EH (cell line): ENCODE measurements at places on chromosomes 4 and X.
A peak's percentile ranks its signal among the peaks of the same experiment; 100 is the strongest.

GRCh38 chrX:46820391-46821100 is 16.3 kb upstream of the RP2 start:
- DNase-seq: no peak

- DNase-seq: peak; percentile 58
Observed at GRCh38 chr4:72860766-72861165, 208.8 kb downstream of the COX18 start.

- DNase-seq: peak; percentile 1
Observed at GRCh38 chr4:18932730-18933339, 911.3 kb upstream of the LCORL start.

GRCh38 chr4:154332681-154333421 is 158.7 kb downstream of the DCHS2 start:
- DNase-seq: no peak

DNA sequence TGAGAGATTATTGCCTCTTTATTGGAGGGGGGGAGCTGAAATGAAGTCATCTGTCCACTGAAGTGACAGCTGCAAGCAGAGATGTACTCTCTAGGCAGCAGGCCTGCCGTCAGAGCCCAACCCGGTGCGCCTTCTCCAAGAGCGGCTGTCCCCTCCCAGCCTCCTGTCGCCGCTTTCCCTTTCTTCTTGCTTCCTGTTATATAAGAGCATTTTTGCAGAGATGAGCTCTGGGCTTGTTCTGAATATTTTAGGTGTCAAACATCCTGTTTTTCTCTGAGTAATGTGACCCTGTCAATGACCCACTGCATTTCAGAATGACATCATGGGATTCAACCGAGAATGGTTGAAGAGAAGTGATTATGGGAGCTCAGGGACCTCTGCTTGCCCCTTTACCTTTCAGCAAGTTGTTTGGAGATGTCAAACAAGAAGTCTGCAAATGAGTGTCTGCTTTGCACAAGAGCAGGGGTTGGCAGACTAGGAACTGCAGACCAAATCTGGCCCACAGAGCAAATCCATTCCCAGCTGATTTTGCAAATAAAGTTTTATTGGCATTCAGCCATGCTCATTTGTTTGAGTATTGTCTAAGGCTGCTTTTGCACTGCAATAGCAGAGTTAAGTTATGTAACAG is 79.9 kb downstream of the SLC9A6 start:
- peak; percentile 73 for DNase-seq

DNA sequence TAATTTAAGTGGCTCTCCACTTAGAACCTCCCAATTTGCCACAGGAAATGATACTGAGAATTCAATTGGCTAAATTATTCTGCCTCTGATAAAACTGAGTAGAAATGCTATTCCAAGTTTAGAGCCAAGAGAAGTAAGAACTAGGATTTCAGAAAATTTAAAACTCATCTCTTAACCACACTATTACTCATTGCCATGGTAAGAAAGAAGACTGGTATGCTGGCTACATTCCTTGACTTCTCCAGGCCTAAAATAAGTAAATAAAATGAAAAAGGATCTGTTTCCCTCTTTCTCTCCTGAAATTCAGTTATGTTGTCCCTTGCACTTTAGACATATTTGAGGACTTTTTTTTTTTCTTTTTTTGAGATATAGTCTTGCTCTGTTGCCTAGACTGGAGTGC is 23.3 kb downstream of the ZNF280C start:
- peak; percentile 83 for DNase-seq

DNA sequence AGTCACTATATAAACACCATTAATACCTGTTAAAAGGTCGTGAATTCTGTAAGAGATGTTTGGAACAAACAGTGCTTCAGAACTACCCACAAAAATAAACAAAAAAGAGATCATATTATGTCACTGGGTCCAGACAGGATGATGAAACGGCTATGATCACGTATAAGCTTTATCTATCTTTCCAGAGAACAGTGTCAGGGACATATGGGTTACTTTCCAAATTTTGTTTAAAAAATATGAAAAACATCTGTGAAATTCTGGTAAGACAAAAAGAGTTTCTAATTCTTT is 90.0 kb downstream of the SORBS2 start:
- DNase-seq: no peak

DNA sequence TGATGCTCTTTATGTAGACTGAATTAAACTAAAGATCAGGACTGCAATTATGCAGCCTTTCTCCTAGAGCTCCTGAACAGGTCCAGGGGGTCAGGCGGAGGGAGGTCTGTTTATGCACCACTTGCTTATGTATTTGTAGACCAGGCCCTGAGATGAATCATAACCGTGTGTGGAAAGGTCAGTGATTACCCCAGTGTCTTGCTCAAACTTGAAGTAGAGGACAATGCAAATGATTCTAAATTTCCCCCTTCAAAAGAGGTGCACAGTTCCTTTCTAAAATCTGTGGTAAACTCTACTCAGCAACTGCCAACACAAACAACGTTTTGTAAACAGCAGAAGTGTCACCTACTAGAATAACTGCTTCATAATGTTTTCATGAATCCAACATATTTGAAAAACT is 13.0 kb upstream of the TBC1D9 start:
- no peak for DNase-seq

DNA sequence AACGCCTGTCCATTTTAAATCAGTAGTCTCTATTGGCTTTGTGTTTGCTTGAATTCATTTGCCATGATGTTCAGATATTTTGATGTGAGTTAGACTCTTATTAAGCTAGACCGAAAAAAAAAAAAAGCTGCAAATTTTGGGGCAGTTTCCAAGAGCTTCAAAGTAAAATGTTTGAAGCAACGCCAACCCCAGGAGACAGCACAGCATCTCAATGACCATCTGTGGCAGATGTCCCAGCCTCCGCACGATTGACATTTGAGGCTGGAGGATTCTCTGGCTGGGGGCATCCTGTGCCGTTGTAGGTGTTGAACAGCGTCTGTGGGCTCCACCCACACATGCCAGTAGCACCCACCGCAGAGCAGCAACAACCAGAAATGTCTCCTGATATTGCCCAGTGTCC is 17.1 kb upstream of the ARSF start:
- no peak for DNase-seq

- peak; percentile 37 for DNase-seq
Observed at GRCh38 chr4:123236606-123237005, 160.0 kb upstream of the SPRY1 start.

DNA sequence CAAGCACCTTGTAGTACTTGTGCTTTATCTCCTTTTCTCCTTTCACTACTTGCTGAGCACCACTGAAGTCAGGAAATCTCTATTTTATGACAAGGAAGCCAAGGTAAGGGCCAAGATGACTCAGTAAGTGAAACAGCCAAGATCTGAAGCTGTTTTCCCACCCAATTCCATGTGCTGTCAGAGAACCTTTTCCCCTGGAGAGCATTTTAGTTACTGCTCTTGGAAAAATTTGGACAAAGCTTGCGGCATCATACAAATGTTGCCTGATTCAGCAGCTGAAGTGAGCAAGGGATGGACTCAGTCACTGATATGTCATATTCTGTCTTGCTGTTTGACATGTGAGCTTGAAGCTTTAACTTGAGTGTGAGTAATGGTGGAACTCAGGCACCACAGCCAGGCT is 391.4 kb downstream of the RAB28 start:
- no peak for DNase-seq
